Cardiac atrium fibroblast (primary cell): ENCODE measurements at places on chromosomes 2 and 18. TPM values are rescaled to one million over a fixed set of nuclear protein-coding genes. Genes with fewer than 3 reads are reported as not detected.

Gene FBXO36
- 1.8 TPM in 2 replicates for total RNA-seq

Gene ABCG8
- not detected in 2 replicates for total RNA-seq

Gene RFTN2
- total RNA-seq: 0.72 and 5.0 TPM in 2 replicates

Gene CHRND
- total RNA-seq: not detected in 2 replicates

Gene CMPK2
- 0.18 and 3.6 TPM in 2 replicates for total RNA-seq

Gene ZDBF2
- total RNA-seq: 7.6 and 7.9 TPM in 2 replicates

Gene NFATC1
- 10.5 and 11.7 TPM in 2 replicates for total RNA-seq

Gene TUBA3E
- not detected in 2 replicates for total RNA-seq

Gene PTPN2
- 22.2 and 30.3 TPM in 2 replicates for total RNA-seq

Gene CERKL
- total RNA-seq: not detected in 2 replicates

Gene CPSF3
- total RNA-seq: 24.6 and 24.9 TPM in 2 replicates

Gene REG3A
- total RNA-seq: not detected in 2 replicates

Gene INPP1
- total RNA-seq: 6.0 and 7.0 TPM in 2 replicates

Gene SLC4A3
- total RNA-seq: 6.2 and 6.3 TPM in 2 replicates

Gene CRYGC
- not detected in 2 replicates for total RNA-seq
